ENCODE measurements at places on chromosomes 2 and 18.

DNA sequence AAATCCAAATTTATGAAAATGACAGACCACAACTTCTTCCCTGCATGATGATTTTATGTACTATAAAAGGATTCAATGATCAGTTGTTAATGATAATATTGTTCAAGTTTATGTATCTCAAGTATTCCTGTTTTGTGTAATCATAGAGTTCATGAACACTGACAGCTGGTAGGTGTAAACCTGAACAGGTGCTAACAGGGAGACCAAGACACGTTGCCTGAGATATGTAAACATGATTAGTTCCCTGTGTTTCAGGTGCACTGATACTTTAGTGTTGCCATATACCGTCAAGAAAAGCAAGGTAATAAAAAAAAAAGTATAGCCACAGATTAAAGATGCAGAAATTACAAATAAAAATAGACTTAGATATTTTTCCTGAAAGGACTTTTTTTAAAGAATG lies 131.8 kb downstream of the BAZ2B start:
- DNase-seq: no peak

- DNase-seq: no peak
Measured at GRCh38 chr2:80529466-80530165, 225.1 kb upstream of the LRRTM1 start.

GRCh38 chr2:216635171-216635570 lies 2.0 kb downstream of the IGFBP2 start:
- no peak for DNase-seq

GRCh38 chr18:26089293-26090129 lies 902 bp downstream of the SS18 start:
- DNase-seq: no peak

DNA sequence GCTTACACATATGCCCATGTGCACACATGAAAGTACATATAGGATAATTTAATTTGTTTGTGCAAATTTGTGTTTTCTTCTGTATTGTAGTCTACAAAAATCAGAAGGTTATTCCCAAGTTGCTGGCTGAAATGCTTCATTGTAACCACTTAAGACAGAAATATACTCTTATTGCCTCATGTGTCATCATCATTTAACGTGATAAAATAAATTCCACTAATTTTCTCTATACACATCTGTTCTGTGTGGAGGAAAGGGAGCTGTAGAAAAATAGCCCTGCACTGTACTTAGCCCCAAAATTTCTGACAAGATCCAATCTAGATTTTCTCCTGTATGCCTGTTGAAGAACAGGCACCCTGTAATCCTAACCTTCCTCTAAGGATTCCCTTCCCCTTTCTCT lies 20.4 kb upstream of the NR4A2 start:
- no peak for DNase-seq

- no peak for DNase-seq
Measured at GRCh38 chr2:117411983-117412382, 402.5 kb upstream of the DDX18 start.

- no peak for DNase-seq
Measured at GRCh38 chr2:187710791-187711521, 156.7 kb upstream of the TFPI start.

DNA sequence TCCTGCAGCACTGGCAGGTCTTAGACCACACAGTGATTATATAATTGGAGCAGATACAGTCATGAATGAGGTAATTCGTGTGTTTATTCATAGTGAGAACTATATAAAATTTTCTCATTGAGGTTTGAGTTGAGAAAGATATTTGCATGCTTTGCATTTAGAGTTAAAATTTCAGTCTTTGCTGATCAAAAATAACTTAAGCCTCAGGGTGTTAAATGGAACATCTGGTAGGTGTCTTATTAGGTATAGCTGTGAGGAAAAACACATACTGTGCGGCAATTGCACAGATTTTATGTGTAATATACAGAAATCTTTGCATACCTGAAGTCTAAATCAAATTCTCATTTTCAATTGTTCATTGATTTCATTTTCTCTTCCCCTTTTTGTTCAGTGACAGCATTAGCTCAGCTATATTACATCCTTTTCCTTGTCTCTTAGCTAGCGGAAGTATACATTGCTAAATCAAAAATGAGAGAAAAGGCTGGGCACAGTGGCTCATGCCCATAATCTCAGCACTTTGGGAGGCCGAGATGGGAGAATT lies 21.2 kb downstream of the GORASP2 start:
- DNase-seq: no peak

GRCh38 chr2:99484205-99484604 lies 5.6 kb downstream of the REV1 start:
- DNase-seq: no peak

DNA sequence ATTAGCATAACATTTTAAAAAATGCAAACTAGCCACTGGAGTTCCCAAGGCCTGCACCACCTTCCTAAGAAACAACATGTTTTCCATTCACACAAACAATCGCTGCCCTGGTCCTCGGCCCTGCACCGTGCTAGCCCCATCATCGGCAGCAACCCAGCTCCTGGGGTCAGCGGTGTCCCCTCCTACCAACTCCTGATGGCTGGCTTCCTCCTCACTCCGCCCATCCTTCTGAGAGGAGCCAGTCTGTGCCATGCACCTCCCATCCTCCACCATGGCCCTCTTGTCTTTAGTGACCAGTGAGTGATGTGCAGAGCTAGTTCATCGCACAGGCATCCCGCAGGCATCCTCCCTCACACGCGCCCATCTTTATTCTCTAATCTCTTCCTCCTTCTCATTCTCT lies 81.9 kb downstream of the LONRF2 start:
- no peak for DNase-seq

- peak; percentile 72 for DNase-seq
Measured at GRCh38 chr18:58605027-58606020, 23.6 kb downstream of the ALPK2 start.

DNA sequence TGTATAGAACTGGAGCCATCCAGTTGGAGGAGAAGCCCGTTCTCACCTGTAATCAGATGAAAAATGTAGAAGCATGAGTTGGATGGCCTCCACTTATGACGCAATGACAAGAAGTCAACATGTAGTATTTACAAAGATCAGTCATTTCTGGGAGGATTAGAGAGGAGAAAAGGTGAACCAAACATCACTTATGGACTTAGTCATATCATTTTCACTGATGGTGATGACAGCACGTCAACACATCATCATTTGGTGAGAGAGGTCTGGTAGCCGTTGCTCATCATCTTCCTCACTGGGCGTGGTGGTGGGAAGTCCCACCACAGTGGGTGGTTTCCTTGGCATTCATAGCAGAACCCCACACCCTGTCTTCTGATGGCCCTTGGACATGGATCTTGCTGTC lies 264.2 kb upstream of the EPAS1 start:
- DNase-seq: no peak

- no peak for DNase-seq
Measured at GRCh38 chr2:96260387-96261260, 5.2 kb downstream of the TMEM127 start.

DNA sequence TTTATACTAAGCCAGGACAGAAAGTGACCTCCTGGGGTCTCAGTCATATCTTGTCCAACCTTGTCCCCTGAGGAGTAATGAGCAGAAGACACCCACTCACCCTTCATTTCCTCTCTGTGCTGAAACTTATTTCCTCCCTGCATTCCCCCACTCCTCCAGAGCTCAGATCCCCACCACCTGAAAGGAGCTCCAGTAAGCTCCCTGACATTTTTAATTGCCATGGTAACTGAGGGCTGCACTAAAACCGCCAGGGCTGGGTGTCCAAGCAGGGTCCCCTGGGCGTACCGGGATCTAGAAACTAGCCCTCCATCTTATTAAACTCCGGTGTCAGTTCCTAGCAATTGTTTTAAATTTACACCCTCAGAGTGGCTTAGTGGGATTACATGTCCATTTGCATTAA lies 393.3 kb upstream of the HNRNPA3 start:
- no peak for DNase-seq

DNA sequence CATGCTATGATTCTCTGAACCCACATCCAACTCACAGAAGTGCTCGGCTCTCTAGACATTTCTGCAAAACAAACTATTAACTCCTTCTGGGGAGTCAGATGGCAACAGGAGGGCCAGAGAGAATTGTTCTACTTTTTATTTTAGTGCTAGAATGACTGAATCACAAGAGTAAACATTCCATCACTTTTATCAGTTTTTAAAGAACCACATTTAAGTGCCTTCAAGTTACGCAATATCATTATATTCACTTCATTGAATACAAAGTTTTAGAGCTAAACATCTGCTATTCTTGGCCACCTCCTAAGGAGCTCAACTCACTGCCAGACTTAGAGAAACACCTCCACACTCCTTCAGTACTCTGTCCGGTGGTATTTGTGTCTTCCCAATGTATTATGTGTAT lies 22.4 kb downstream of the B4GALT6 start:
- peak; percentile 39 for DNase-seq

DNA sequence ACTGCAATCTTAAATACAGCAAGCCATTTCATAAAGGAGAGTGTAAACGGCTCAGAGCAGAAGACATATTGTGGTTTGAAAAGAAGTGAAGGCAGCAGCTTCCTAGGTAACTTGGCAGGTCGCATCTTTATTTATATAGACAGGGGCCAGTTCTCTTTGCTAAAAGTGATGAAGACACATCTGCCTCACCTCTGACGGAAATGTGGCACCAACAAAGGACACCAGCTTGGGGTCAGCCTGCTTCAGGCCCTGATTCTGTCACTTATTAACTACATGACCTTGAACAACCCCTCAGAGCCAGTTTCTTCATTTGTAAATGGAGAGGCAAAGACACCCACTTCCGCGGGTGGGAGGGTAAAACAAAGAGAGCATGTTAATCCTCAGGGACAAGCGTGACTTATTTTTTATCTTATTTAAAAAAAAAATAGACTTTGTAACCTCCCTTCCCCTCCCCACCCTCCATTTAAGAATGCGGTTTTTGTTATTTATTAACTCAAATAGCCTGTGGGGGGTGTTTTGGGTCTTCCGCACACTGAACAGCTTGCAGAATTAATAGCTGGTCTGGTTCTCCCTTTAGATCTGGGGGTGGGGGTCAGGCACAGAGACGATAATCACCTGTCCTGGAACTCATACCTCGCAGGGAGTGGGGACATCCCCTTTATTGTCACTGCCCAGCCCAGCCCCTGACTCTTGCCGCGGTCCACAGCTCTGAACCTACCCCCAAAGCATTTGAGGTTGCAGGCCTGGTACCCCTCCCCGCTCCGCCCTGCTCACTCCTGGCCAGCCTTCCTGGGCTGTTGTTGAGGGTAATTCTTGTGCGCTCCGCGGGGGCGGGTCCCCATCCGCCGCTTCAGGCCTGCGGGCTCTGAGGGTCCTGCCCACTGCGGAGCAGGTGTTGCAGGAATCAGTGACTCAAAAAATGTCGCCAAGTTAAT lies 64.2 kb upstream of the TMEM17 start:
- DNase-seq: no peak

DNA sequence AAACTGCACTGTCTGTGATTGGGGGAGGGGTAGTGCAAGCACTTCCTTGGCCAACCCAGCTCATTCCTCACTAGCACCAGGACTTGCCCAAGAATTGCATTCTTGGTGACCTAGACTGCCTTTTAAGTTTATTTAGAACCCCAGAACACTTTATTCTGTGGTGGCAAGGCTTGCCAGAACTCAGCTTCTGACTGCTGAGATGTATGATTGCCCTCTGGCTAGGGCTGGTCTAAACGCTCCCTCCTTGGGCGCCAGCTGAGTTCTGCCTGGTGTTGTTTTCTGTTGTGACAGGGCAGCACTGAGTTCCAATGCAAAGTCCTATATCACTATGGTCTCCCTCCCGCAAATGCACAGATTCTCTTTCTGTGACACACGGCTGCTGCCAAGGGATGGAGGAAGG lies 247.7 kb downstream of the ZNF385B start:
- no peak for DNase-seq

- no peak for DNase-seq
Measured at GRCh38 chr2:190481339-190481738, 53.2 kb downstream of the NEMP2 start.

GRCh38 chr2:79389481-79389880 lies 123.4 kb upstream of the CTNNA2 start:
- DNase-seq: no peak

Measured in fibroblast of skin of left quadriceps (primary cell).